NK-92 treated with Interleukin-12 subunit alpha and Interleukin-12 subunit beta, amount 100 ng/mL, for 24 hours (cell line): ENCODE measurements at places on chromosomes 16 and 17.

- DNase-seq = no peak
Observed at GRCh38 chr16:87829622-87829980, 39.7 kb downstream of the SLC7A5 start.

DNA sequence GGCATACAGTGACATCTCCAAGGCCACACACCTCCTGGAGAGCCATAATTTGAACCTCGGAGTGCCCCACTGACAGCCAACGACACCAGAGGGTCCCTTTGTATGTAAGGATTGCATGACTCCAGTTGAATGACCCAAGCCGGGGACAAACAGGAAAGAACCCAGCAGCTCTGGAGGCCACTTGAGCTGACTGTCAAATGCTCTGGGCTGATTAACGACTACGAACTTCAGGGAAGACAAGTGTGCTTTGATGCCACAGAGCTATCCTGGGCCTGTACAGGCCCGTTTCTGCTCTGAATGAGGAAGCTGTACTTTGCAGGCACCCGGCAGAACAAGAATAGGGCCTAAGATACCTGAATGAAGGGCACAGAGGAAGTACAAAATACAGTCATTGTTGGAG is 404.6 kb downstream of the SLC39A11 start:
- DNase-seq = no peak

- DNase-seq = no peak
Observed at GRCh38 chr16:78549366-78549765, 449.9 kb downstream of the WWOX start.

DNA sequence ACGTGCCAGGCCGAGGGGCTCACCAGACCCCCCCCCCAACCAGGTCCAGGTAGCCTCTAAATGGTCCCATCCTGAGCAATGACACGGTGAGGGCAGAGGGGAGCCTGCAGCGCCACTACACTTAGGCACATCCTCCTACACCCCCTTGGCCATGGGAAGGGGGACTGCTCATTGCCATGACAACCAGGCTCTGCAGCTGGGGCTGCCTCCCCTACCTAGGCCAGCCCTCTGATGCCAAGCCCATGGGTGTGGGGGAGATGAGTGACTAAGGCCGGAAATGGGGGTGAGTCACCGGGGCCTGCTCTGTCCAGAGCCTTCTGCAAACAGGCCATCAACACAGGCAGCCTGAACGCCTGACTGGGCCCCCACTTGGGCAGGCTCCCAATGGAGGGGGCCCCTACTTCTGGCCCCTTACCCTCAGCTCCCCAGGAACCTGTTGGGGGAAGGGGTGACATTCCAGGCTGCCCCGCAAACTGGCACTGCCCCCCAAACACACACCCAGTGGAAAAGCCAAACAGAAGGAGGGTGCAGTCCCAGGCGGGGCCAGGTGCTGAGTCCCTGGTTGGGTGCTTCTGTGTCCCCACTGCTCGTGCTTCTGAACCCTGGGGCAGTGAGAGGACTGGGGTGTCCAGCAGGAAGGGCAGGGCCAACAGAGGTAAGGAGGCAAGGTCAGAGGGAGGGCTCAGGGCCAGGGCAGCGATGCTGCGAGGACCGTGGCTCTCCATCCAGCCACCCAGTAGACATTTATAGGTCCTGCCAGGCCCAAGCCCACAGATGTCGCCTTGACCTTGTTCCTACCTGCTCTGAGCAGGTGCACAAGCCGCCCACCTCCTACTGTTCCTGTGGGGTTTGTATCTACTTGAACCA is 8.2 kb downstream of the PLCD3 start:
- peak; percentile 89 for DNase-seq

GRCh38 chr17:1091900-1092299 is 87.9 kb downstream of the ABR start:
- no peak for DNase-seq

DNA sequence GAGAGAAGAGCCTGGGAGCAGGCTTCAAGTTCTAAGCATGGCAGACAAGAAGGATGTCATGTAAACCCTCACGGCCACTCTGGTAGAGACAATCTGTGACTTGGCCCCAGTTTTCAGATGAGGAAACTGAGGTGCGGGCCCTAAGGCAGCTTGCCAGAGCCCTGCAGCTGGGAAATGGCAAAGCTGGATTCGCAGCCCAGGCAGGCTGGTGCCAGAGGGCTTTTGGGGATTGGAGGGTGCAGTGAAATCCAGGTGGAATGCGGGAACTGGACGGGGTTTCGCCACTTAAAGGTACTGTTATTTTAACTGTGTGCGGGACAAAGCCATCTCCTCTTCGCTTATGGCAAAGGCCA is 477 bp upstream of the OSGIN1 start:
- DNase-seq = no peak

DNA sequence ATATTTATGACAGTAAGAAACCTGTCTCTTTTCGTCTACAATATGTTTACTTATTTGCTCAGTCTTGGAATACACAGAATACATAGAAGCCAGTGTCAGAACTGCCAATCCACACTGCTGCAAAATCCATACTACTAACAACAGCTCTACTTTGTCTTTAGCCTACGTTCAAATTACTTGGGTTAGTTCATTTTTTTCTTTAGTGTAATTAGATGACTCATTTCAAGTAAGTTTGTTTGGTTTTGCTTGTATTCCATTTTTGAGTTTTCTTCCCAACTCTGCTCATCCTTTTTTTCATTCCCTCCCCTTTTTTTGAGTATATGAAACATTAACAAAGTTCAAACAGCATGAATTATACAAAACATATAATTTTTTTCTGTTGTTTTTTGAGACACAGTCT is 16.9 kb downstream of the CMC2 start:
- no peak for DNase-seq

GRCh38 chr17:5898406-5898805 is 171.8 kb upstream of the WSCD1 start:
- no peak for DNase-seq

- no peak for DNase-seq
Observed at GRCh38 chr16:83453977-83454376, 353.8 kb upstream of the HSBP1 start.

GRCh38 chr17:7646457-7646856 is 4.3 kb upstream of the ATP1B2 start:
- no peak for DNase-seq

- no peak for DNase-seq
Observed at GRCh38 chr16:13944816-13945215, 24.9 kb downstream of the ERCC4 start.

DNA sequence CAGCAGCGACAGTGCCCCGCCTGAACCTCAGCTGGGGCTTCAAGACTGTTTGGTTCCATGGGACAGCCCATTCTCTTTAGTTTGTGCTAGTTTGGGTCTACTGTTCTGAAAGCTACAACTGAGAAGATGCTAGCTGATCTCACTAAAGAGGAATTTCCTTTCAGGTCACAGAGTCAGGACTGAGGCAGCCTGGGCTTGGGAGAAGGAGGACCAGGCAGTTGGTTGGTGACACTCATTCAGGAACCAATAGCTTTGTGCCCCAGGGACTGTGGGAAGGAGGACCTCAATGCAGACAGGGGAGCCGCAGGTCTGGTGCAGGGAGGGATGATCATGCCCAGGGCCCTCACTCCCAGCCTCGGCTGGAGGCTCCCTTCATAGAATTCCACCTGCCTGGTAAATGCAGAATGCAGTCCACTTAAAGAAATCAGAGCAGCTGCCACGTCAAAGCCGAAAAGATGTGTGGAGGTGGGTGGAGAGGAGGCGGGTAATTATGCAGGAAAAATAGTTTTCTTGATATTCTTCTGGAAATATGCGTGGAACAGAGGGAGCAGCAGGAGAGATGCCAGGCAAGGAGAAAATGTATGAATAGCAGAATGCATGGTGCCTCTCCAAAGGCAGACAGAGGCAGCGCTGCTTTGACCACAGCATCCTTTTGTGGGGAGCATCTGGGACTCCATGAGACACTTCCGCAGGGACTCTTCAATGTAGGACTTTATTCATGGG is 32.6 kb upstream of the ZFP90 start:
- no peak for DNase-seq

- no peak for DNase-seq
Observed at GRCh38 chr16:1159325-1159972, 6.5 kb downstream of the CACNA1H start.

GRCh38 chr16:81371106-81371505 is 56.3 kb downstream of the GAN start:
- DNase-seq = no peak

DNA sequence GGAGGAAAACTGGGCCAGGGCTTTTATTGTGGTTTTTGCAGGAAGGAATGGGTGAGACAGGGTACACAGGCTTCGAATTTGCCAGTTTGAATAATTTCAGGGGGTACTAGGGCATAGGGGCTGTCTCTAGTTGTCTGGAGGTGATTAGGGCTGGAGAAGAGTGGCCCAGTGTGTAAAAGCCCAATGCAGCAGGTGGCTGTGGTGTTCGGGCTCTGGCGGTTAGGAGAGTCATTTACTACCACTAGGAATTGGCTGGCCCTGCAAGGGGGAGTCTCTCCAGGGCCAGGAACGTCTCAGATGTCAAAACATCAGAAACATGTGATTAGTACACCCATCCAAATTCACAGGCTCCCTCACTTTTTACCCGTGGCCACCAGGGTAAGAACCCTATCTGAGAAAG is 50.3 kb downstream of the GINS3 start:
- no peak for DNase-seq

- no peak for DNase-seq
Observed at GRCh38 chr17:81173052-81173761, 7.2 kb upstream of the AATK start.

DNA sequence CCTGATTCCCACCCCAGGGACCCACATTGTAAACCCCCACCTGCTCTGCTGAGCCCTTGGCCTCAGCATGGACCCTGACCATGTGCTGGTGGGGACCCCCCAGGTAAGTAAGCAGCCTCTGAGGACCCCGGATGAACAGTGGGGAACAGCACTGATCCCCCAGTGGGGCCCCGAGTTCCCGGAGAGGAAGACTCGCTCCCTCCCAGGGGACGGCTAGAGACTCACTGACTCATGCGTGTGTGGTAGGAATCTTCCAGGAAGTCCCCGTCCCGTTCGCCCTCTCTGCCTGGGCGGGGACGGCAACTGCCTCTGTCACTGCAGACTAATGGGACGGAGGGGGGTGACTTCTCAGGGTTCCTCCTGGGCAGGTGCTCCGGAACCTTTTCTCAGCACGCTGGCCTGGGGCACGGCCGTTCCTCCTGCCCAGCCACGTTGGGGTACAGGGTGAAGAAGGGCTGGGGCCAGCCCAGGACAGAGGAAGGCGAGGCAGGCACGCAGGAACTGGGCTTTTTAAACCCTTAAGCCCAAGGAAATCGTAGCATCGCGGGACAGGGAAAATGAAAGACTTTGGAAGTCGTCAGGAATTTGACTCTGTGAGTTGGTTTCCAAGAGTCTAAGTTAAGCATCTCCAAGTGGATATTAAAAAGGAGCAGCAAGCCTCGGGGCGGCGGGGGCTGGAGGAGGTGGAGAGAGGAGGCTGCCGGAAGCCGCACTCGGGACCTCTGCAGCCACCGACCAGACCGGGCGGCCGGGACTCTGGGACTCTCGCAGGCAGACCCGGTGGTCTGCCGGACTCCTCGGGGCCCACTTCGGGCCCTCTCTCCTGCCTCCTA is 178.7 kb downstream of the SEC14L1 start:
- no peak for DNase-seq

DNA sequence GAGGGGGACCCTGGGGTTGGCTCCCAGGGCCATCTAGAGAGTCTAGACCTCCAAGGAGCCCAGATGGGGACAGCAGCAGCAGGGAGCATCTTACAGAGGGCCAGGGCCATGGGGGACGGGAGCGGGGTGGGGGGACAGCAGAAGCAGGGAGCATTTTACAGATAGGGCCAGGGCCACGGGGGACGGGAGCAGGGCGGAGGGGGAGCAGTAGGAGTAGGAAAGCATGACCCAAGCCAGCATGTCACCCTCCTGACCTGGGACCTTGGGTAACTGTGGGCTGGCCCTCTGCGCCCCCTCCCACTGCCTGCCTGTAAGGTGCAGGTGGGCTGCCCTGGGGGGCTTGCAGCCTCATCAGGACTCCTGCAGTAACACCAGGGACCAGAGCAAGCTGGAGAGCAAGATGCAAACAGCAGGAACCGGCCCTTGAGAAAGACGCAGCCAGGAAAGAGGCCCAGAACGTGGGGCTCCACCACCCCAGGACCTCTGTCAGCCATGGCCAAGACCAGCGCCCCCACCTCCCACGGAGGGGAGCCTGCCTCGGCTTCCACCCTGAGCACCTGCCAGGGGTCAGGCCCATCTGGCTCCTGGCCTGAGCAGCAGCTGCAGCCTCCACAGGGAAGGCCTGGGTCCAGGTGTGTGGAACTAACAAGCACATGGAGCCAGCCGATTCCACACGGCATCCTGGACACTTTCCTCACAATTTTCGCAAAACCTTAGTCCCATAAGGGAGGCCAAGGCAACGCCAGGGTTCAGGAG is 2.4 kb downstream of the ZNF598 start:
- no peak for DNase-seq

- no peak for DNase-seq
Observed at GRCh38 chr16:55490301-55490700, 11.3 kb downstream of the MMP2 start.

GRCh38 chr16:66996983-66997358 is 8.6 kb downstream of the CES4A start:
- DNase-seq = no peak

- no peak for DNase-seq
Observed at GRCh38 chr16:75535901-75536300, at the start of gene CHST5. Gene CHST5 (minus strand): TSS chr16:75536108. CDS start chr16:75530384, 5,724 bp downstream.

DNA sequence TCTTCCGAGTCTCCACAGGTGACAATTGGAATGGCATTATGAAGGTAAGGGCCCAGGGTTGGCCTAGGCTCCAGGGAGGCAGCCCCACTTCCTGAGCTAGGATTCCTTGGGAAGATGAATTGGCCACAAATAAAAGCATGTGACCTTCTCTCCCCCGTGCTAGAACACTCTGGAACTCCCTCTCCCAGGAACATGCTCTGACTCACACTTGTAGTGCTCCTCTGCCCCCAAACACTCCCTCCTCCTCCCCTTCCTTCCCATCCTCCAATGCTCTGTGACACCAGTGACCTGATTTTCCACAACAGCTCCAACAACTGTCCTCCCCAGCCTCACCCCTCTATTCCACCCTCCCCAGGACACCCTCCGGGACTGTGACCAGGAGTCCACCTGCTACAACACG is 16.4 kb upstream of the ABCC3 start:
- no peak for DNase-seq

GRCh38 chr16:2842340-2843000 is 12.4 kb downstream of the ZG16B start:
- DNase-seq = peak; percentile 80

- DNase-seq = peak; percentile 68
Observed at GRCh38 chr17:4949321-4950074, 1.2 kb upstream of the PFN1 start.

DNA sequence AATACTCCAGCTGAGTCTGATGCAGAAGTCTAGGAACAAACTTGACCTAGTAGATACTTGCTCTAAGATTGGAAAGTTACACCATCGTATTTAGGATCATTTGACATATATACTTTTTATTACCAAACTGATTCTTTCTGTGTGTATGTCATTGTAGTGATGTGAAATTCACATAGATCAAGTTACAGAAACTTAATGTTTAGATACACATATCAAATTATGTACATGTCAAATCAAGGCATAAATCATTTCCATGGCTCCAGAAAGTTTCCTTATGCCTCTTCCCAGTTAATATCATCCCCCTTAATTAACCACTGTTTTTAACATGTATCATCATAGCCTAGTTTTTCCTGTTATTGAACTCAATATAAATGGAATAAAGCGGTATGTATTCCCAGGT is 292.0 kb upstream of the CDH11 start:
- DNase-seq = no peak

GRCh38 chr16:1763521-1764511 is 7.5 kb downstream of the NME3 start:
- no peak for DNase-seq
